EH (cell line): ENCODE measurements at places on chromosomes 13 and 19.

DNA sequence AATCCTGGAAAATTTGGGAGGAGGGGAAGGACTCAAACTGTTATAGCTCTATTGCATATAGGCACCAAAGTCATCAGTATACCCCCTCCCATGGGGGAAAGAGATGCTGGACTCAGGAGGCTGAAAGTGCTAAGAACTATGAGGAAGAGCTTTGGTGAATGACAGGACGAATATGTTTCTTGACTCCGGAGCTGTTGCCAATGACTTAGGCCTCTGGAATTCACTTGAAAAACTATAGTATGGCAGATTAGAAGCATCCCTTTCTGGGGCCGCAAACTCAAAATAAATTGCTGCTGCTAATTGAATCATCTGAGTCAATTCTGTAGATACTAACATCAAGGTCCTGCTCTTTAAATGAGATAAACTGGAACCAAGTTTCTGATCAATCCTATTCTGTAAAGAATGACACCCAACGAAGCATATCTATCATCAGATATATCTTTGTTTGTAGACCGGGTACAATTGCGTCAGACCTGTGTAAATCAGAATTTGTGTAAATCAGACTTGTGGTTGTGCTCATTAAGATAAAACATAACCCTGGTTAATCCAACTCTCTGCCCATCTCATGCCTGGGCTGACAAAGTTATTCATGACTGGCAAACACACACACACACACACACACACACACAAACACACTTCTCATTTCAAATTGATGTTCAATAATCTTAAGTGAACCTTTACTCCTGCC lies 1793.8 kb upstream of the PCDH20 start:
- DNase-seq: peak; percentile 74

DNA sequence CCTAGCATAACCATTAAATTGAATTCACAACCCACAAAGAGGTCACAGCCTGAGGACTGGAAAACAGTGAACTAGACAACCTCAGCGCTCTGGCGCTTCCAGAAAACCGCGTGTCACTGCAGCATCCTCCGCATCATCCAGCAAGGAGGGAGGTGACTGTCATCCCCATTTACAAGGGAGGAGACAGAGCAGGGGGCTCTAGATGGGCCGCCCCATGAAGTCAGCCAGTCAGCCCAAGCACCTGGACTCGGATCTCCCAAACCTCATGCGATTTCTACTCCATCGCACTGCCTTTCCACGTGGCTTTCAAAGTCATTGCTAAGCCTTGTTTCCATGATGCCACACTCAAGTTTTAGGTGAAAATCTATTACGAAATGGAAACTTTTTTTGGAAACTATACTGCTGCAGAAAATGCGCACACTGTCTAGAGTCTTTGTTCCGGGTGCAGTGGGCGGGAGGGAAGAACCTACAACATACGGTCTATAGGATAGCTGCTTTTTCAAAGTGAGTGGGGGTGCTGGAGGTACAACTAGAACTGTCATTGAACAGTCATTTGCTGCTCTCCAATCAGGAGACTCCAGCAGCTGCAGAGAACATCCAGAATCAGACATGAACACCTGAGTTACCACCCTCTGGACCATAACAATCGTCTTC lies 2.8 kb downstream of the AP3D1 start:
- DNase-seq: no peak

GRCh38 chr19:35155441-35155840 lies 906 bp downstream of the FXYD5 start:
- DNase-seq: no peak

DNA sequence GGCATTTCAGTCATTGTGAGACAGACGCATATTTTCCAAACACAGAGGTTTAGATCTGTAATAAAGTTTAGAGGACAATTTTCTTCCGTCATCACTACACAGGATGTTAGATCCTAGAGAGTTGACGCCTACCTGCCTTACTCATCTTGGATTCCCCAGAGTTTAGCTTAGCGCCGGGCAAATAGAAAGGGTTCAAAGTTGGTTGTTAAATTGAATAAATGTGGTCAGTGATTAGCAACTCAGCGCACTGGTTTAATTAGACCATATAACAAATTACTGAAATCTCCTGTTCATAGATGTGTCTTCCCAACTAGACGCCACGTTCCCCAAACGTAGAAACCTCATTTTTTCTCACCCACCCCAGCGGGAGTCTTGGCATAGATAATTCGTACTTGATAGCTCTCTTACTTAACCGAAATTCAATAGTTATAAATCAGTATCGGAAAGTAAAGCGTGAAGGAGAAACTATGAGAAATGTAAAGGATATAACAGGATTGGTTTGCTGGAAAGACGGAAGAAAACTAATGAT lies 726 bp upstream of the UFM1 start:
- peak; percentile 28 for DNase-seq

- DNase-seq: no peak
Measured at GRCh38 chr13:93955904-93956303, 523.6 kb downstream of the DCT start.

DNA sequence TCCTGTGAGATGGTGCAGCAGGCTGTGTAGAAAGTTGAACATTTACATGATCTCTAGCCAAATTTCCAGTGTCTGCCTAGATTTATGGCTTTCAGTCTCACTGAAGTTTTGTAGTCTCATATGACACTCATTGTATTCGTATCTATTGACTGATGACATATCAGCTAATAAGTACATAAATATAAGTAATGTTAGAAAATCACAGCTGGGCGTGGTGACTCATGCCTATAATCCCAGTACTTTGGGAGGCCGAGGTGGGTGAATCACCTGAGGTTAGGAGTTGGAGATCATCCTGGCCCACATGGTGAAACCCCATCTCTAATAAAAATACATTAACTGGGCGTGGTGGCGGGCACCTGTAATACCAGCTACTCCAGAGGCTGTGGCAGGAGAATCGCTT lies 54.7 kb upstream of the HTR2A start:
- DNase-seq: no peak

DNA sequence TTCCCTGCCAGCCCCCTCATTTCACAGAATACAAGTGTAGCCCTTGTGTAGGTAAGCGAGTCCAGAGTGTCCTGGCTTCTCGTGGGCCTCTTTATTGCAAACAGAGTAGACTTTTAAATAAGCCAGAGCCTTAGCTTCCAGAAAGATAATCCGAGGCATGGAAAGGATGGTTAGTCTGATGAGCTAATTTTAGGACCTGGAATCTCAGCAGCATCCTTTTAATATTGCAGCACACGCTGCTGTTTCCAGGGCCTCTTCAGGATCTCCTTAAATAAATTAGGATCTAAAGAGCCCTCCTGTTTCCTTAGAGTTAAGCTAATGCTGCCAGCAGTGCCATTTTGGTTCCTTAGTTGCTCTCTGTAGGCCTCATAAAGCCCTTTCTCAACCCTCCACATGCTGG lies 99.2 kb downstream of the RFC3 start:
- DNase-seq: no peak

- DNase-seq: no peak
Measured at GRCh38 chr13:93945621-93946020, 533.9 kb downstream of the DCT start.

DNA sequence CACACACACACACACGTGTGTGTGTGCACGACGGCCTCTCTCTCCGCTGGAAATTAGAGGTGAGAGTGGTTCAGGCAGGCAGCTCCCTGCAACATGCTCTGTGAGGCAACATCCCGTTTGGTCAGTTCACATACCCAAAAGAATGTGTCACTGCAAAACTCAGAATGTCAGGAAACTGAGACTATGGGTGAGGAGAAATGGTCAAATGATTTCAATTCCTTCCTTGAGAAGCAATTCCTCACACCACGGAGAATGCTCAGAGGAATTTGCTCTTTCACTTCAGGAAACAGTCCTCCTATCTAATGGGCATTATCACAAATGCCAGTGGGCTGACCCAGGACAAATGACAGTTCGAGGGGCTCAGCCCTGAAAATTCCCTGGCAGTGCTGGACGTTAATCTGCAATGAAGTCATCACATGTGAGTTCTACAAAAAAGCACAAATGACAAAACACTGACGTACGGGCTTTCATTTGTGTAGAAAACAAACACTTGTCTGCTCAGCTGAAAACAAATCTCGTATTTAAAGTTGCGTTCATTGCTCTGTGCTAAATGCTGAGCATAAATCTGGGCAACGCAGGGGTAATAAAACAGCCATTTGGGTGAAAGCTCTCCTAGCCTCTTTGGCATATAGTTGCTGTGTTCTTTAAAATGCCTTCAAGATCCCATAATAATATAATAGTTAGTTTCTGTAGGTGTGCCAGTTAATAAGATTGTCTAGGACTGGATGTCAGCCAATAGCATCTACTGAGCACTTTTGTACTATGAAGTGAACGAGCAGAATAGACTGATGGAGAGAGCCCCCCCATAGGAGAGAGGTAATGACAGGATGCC lies 18.6 kb upstream of the LATS2 start:
- DNase-seq: peak; percentile 97
